ENCODE measurements at places on chromosomes 2 and 18. TPM values are rescaled to one million over a fixed set of nuclear protein-coding genes. Genes with fewer than 3 reads are reported as not detected.

DNA sequence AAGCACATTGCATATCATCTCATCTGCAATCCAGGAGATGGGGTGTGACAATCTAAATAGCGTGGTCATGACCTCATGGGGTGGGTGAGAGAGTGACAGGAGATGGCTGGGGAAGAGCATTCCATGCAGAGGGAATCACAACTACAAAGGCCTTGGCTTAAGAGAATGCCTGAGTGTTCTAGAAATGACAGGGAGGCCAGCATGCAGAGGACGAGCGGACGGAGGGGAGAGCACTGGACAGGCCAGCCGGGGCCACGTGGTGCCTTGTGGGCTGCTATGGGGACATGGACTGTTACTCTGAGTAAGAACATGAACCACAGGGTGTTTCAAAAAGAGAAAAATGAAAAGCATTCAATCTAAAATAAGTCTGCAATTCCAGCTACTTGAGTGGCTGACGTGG, 117.9 kb upstream of the ODC1 start:
- no peak for DNase-seq

DNA sequence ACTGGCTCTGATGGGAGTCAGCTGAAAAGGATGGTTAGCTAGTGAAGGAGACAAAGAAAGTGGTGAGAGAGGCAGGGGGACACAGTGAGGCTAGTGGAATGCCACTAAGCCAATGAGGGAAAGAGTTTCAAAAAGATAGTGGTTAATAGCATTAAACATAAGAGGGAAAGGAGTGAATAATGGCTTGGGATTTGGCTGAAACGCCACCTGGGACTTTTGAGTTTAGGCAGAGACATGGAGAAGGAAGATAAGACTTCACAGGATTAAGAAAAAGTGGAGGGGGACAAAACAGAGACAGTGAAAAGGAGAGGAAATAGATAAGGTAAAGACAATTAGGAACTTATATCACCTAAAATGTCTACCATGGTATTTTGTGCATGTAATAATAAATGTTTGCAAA, 6.9 kb downstream of the CD28 start:
- DNase-seq: no peak

DNA sequence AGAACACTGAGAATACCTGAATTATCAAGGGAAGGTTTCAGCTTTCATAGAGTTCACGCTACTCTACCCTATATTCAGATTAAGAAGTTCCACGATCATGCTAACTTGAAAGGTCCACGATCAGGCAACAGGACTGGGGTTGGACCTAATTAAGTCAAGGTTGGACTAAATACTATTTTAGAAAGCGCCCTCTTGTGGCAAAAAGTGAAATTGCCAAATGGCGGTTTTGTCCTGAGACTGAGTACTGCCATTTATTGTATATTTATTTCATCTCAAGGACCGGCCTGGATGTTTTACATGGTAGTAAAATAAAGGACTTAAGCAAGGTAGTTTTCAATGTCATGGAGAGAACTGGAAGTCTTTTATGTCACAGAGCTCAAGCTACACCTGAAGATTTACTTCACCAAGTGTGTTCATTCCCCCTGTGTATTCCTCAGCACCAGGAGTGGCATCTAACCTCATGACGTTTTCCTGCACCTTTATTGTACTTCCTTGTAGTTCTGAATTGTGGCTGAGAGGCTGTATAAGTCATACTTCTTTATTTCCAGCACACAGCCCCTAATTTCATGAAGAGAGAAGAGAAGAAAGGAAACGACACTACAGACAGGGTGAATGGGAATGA, 56.8 kb downstream of the SRD5A2 start:
- DNase-seq: no peak

GRCh38 chr2:233140978-233141377, 80.8 kb downstream of the INPP5D start:
- DNase-seq: no peak

GRCh38 chr18:42444349-42444748, 489.3 kb downstream of the PIK3C3 start:
- no peak for DNase-seq

DNA sequence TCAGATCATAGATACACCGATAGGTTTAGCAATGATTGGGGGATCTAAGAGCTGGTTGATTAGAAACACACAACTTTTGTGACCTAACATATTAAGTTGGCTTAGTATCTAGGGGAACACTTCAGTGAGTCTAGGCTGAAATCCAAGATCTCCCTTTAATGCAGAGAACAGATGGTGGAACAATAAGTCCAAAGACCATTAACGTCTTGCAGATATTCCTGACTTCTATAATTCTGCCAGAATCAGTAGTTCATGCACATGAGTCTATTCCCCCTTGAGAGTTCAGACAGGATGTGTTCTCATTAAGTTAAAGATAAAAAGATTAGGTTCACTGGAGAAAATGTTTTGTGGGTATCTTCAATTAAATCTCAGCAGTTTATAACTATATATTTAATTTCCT, 506.5 kb downstream of the TSN start:
- DNase-seq: no peak

DNA sequence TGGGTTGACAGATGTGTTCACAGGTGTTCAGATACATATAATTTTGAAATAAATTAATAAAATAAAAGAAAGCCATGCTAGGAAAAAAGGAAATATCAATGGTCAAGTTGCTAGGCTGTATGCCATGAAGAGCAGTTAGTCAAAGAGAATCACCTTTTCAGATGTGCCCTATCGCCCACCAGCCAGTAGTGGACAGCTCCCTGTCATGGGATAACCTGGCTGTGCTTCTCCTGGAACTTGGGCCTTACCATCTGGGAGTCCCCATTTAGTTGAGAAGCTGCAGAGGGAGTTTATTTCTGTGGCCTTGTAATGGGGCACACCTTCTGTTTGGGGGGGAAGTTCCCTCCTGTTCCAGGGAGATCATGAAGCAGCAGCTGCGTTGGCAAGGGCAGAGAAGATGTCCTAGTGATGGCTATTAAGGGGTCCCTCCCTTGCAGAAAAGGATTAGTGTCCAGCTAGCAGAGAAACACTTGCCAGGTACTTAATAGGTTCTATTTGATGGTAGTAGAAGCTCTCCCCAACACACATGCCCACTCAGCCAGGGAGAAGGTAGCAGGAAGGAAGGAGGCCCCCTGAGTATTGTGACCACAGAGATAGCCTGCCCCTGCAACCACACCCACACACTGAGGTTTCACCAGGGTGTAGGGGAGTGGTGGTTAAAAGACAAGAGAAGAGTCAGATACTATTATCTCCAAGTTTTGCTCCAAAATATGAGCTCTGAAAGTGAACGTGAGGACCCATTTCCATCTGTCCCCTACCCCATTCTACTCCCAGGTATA, 117.7 kb downstream of the B3GNT2 start:
- DNase-seq: no peak

DNA sequence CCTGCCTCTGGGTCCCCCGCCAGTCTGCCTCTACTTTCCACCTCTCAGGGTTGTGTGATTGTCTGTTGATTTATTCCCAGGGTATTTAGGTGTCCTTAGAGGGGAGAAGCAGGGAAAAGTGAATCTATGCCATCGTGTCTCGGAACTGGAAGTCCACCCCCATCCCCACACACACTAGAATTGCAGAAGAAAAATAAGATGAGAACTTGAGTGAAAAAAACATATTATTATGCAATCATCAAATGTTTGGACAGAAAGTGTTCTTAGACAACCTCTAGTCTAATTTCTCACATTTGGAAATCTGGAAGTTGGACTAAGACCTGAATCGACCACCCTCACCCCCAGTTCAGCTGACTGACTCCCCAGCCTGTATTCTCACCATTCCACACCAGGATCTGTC, 14.1 kb upstream of the CASP8 start:
- no peak for DNase-seq

DNA sequence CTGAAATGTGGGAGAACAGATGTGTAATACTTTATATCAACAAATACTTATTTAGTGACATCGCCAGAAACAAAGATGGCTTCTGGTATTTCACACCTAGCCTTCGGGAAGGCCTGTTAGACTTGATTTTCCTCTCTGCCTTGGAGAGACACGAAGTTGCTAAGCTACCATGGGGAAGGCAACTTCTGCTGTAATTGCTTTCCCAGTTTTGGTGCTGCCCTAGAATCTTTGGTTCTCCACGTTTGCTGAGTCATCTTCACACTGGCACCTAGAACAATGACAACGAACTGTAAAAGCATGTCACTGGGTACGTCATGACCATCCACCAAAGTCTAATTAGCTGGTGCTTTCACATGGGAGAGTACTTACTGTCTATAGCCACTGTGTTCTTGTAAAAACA, 58.7 kb upstream of the ACTR3 start:
- no peak for DNase-seq

DNA sequence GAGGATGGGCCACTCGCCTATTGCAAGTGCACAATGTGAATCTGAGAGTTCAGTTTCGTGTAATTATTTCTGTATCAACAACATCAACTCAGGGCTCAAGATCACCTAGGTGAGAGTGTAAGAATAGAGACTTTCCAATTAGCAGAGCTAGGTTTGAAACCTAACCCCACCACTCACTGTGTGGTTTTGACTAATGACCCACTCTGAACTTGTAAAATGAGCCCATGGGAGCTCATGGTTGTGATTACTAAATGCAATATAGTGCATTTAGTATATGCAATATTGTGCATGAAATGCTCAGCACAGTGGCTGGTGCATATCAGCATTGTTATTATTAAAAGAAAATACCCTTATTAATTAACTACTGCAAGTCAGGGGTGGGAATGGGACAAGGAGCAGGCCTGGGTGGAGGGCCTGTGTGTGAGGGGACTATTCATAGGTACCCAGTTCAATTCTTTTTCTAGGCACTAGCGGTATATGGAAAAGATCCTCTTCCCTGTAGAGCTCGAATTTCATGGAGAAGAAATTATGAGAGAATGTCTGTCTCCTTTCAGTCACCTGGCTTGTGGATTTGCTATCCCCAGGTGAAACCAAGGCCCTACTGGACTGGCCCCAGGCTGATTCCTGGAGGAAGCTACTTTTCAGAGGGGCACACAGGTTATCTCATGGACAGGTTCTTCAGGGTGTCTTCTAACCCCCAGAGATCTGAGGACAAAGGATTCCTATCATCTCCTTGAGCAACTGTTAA, 169.5 kb downstream of the GFPT1 start:
- no peak for DNase-seq

DNA sequence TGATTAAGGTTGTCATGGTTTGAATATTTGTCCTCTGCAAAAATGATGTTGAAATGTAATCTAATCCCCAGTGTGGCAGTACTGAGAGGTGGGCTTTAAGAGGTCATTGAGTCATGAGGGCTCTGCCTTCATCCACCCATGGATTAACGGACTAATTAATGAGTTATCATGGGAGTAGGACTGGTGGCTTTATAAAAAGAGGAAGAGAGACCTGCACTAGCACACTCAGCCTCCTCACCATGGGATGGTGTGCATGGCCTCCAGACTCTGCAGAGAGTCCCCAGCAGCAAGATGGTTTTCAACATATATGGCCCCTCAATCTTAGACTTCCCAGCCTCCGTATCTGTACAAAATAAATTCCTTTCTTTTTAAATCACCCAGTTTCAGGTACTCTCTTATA, 41.0 kb downstream of the DTNB start:
- DNase-seq: no peak

GRCh38 chr2:236498369-236498768, 71.3 kb upstream of the ACKR3 start:
- no peak for DNase-seq

- DNase-seq: no peak
Observed at GRCh38 chr2:161283926-161284325, 24.3 kb upstream of the PSMD14 start.

GRCh38 chr2:12770300-12770968, 53.7 kb downstream of the TRIB2 start:
- DNase-seq: no peak

GRCh38 chr2:2851806-2852777, 521.0 kb upstream of the MYT1L start:
- no peak for DNase-seq

DNA sequence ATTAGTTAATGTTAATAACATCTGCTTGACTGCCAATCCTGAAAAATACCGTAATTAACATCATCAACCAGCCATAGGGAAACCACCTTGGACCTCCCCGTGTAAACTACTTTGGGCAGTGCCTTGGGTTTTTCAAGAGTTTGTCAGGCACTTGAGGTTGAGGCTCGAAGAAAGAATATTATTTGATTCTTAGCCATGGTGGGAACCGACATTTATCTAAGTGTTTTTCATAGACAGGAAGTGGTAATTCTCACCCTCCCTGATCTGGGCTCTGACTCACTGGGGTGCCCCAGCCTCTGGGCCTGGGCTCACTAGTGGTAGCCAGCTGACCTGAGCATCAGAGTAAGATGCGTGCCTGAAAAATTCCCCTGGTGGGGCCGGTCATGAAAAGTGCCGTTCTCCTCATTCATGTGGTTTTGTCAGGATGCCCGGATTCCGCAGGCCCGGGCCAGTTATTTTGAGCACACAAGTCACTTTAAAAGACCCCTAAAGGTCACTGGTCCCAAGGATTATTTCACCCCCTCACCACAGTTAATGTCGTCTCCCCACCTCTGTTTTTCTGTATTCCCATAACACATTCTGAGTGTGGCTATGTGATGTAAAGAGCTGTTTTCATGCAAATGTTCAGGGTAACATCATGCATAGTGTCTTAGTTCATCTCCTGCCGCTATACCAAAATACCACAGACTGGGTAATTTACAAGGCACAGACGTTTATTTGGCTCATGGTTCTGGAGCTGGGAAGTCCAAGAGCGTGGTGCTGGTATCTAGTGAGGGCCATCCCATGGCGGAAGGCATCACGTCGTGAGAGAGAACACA, 21.6 kb upstream of the SPATA3 start:
- no peak for DNase-seq

RAMP1 gene
- 86.7 TPM for total RNA-seq

TMEFF2 gene
- total RNA-seq: 0.08 TPM

LTBP1 gene
- 160 TPM for total RNA-seq

WIPF1 gene
- 25.1 TPM for total RNA-seq

GGCX gene
- total RNA-seq: 37.3 TPM

TAF4B gene
- total RNA-seq: 2.2 TPM

MTHFD2 gene
- 21.8 TPM for total RNA-seq

LCT gene
- not detected for total RNA-seq
